ENCODE measurements at places on chromosomes 7 and 10. TPM values are rescaled to one million over a fixed set of nuclear protein-coding genes. Genes with fewer than 3 reads are reported as not detected.

Gene CLEC5A
- 0.60 TPM for polyA plus RNA-seq

Gene UNCX
- polyA plus RNA-seq: not detected

Gene GIMAP4
- 11.4 TPM for polyA plus RNA-seq

Gene FAM171A1
- 7.2 TPM for polyA plus RNA-seq

Gene CALHM1
- not detected for polyA plus RNA-seq

Gene STAG3
- polyA plus RNA-seq: 0.92 TPM

Gene TEX47
- polyA plus RNA-seq: not detected

Gene HOXA6
- 8.1 TPM for polyA plus RNA-seq

Gene MPP7
- 5.5 TPM for polyA plus RNA-seq

Gene SPDYE2B
- polyA plus RNA-seq: not detected

Gene CHN2
- 21.0 TPM for polyA plus RNA-seq

Gene FAM25A
- polyA plus RNA-seq: not detected

Gene GATA3
- 2.1 TPM for polyA plus RNA-seq

Gene IFIT3
- 4.9 TPM for polyA plus RNA-seq

Gene TMEM130
- polyA plus RNA-seq: not detected
